Activated CD4-positive, CD25-positive, alpha-beta regulatory T cell treated with anti-CD3 and anti-CD28 coated beads, Interleukin-2, amount 50 U/mL, for 24 hours (primary cell): ENCODE measurements at places on chromosomes 7 and 10.
A peak's percentile ranks its signal among the peaks of the same experiment; 100 is the strongest.

- ATAC-seq, result peak; percentile 66
Observed at GRCh38 chr10:62647375-62648092, 157.0 kb upstream of the ADO start.

GRCh38 chr10:70809726-70810125 is 6.0 kb upstream of the SGPL1 start:
- no peak for ATAC-seq

DNA sequence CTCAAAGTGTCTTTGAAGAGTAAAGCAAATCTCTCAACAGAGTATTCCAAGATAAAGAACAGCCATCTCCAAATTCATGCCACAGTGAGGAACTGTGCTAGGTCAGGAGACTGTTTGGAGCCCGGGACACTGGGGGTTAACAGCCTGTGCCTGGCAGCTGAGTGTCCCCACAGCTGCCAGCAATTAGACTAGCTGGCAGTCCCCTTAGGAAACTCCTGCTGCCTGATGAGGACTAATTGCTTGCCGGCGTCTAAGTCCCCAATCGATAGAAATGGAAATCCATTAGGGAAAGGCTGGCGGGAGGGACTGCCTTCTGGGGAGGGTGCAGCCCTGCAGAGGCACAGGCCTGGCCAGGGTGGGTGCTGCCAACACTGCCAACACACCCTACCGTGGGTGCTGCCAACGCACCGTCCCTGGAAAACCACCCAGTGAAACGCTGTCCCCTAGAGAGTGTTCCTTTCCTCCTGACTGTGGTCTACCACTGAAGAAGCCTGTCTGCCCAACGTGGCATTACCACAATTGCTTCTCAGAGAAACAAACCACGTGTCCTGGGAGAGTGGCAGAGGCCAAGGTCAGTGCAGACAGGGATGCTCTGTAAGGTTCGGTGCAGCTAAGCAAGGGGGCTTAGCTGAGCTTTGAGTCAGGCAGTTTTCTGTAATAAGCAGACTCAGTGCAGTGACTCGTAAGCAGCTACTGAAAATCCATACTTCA is 60.8 kb downstream of the XRCC2 start:
- no peak for ATAC-seq

- ATAC-seq, result no peak
Observed at GRCh38 chr7:80412842-80413241, 99.0 kb downstream of the GNAT3 start.

GRCh38 chr7:132030086-132030568 is 473.7 kb upstream of the PODXL start:
- ATAC-seq, result no peak

DNA sequence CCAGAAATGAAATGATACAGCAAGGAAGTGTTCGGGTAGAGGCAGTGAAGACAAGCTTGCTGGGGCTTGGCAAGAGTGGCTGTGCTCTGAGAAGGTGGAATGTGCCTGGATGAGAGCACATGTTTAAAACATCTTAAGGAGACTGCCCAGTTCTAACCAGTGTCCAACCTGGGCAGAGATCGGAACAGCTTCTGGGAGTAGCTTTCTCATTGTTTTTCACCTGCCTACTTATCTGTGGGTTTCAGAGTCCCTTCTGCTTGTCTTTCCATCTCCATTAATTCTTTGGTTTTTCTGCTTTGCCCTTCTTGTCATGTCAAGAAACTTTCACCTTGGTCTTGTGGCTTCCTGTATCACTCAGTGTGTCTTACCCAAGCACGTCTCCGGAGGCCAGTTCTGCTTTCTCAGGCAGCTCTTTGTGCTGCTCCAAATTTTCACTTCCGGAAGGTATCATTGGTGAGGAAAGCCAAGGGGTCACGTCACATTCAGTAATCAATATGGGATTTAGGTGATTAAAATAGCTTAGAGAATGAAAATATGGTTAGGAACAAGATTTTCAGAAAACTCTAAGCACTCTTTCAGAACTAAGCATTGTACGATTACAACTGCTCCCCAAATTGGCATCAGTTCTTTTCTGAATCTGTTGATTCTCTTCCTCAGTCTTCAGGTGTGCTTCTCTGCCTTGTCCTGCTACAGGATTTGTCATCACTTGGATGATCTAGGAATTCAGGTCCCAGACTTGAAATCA is 5.5 kb upstream of the LAMB4 start:
- peak; percentile 70 for ATAC-seq
